ENCODE measurements at places on chromosomes 6 and 20.

GRCh38 chr6:149614337-149614736 lies 34.2 kb downstream of the KATNA1 start:
- DNase-seq = no peak

DNA sequence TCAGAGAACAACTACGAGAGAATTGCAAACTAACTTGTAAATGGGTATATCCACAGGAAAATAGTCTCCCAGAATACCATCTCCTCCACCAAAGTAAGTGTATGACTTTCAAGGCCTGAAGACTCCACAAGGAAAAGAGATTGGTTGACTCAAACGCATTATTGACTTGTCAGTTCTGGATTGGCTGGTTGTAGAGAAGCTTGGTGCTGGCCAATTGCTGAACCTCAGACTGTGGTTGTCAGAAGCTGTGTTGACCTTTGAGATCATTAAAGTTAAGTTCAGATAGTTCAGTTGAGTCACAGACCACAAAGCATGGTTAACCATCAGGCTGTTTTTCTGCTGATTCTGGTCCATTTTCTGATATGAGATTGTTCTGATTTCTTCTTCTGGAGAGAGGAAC lies 388.3 kb downstream of the BMP2 start:
- DNase-seq = no peak

- DNase-seq = no peak
Observed at GRCh38 chr6:36610041-36610955, 16.1 kb downstream of the SRSF3 start.

GRCh38 chr20:46355778-46356177 lies 47.5 kb upstream of the CDH22 start:
- no peak for DNase-seq

DNA sequence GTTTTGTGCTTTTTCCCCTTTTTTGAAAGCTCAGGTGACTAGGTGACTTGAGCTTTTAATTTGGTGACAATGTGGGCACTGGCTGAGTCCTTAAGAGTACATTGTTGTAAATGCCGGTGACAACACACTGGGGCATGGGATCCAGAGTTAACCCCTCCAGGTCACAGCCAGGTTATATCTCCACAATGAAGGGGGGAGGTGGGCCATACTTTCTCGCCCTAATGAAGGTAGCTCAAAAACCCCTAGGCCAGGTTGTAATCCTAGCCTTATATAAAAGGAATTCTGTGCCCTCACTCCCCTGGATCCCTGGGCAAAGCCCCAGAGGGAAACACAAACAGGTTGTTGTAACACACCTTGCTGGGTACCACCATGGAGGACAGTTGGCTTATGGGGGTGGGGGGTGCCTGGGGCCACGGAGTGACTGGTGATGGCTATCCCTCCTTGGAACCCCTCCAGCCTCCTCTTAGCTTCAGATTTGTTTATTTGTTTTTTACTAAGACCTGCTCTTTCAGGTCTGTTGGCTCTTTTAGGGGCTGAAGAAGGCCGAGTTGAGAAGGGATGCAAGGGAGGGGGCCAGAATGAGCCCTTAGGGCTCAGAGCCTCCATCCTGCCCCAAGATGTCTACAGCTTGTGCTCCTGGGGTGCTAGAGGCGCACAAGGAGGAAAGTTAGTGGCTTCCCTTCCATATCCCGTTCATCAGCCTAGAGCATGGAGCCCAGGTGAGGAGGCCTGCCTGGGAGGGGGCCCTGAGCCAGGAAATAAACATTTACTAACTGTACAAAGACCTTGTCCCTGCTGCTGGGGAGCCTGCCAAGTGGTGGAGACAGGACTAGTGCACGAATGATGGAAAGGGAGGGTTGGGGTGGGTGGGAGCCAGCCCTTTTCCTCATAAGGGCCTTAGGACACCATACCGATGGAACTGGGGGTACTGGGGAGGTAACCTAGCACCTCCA lies 2.2 kb upstream of the VEGFA start:
- no peak for DNase-seq

DNA sequence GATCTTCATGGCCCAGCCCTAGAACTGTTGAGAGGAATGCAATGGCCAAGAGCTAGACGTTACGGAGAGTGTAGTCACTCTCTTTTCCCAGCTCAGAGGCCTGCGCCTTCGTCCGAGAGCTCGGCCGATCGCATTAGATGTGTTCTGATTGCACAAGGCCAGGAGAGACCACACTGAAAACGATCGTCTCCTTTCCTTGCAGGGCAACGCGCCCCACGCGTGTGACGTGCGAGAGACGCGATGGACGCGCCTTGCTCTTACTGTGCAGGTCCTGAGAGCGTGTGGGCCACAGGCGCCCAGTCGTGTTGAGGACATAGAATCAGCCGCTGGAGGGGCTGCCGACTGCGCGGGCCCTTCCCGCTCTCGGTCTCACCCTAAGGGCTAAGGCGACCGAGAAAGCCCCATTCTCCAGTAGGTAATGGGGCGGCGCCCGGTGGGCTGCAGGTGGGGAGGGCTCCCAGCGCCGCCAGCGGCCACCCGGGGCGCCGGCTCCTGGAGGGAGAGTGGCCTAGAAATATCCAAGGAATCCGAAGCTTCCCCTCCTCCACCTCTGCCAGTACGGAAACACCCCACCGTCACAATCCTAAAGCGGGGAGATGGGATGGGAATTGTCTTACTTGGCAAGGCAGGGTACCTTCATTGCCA lies 26.9 kb downstream of the TFAP2B start:
- no peak for DNase-seq

GRCh38 chr6:44297063-44298038 lies 15.8 kb downstream of the AARS2 start:
- peak; percentile 44 for DNase-seq
